ENCODE measurements at places on chromosomes 7 and 10.

DNA sequence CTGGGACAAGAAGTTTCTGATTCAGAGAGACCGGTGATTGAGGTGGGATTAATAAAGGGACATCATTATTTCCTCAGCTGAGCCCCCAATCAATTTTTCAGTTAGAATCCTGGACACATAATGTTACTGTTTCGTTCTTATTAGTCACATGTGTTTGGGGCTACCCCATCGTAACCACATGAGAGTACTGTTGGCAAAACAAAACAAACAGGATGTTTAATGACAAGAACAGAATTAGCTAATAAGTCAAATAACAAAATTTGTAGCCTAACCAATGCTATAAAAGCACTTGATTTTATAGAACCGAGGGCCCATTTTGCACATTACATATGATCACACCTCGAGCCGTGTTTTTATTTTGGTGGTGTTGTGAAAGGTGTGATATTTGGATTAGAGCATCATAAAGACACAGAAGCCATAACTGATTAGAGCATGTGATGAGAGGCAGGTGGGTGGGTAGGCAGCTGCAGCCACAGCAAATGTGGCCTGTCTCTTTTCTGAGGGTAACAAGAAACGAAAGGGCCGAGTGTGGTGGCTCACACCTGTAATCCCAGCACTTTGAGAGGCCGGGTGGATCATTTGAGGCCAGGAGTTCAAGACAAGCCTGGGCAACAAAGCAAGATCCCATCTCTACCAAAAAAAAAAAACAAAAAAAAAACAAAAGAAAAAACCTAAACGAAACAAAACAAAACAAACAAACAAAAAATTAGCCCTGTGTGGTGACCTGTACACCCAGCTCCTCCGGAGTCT lies 1.8 kb upstream of the VWC2 start:
- DNase-seq: no peak

GRCh38 chr7:150357270-150357669 lies 11.4 kb upstream of the REPIN1 start:
- peak; percentile 82 for DNase-seq

GRCh38 chr7:20438694-20439376 lies 108.1 kb downstream of the ITGB8 start:
- DNase-seq: no peak

- DNase-seq: no peak
Measured at GRCh38 chr7:99677013-99677647, 2.7 kb downstream of the CYP3A5 start.

GRCh38 chr7:123995617-123996326 lies 37.1 kb downstream of the TMEM229A start:
- DNase-seq: no peak

DNA sequence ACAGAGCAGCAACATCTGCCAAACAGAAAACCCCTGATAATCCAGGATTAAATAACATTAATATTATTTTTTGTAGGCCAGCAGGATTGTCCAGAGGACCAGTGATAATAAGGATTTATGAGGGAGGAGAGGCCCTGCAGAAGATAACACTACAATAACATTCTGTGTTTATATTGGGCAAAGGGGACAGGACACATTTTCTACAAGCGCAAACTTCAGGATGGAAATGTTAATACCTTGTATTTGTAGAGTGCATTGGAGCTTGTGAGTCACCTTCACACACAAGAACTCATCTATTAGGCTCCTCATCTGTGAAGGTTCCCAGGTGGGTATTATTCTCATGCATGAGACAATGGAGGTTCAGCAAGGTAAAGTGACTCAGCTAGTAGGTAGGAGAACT lies 51.0 kb downstream of the BAMBI start:
- DNase-seq: no peak

DNA sequence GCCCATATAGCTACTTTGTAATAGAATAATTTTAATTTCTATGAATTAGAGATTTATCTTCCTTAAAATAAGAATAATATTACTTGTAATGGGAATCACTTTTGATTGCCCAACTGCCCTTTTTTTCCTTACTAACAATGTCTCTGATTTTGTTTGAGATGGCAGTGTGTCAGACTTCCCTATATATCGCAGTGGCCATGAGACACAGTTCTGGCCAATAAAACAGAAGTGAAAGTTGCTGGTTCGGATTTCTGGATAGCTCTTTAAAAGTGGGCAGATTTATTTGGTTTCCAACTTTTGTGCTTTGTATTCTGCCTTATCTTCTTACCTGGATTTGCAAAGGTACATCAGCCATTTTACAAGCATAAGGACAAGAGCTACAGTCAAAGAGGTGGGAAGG lies 170.2 kb downstream of the PPP1R17 start:
- DNase-seq: no peak

GRCh38 chr10:119705434-119705831 lies 20.4 kb upstream of the INPP5F start:
- DNase-seq: peak; percentile 45

DNA sequence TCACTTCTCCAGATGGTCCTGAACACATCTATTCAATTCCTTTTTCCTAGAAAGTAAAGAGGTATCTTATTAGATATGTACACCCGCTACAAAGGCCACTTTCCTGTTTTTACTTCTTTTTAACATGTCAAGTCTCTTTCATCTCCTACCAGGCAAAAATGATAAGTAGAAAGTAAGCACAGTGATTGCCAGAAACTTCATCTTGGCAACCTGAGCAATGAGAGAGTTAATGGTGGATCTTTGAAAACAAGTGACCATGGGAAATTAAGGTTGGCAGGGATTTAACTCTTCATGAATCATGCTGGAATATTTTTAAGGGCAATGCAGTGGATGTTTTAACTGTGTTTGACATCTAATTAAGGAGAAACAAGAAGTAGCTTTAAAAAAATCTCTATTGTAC lies 2.7 kb downstream of the SEMA3A start:
- DNase-seq: no peak

DNA sequence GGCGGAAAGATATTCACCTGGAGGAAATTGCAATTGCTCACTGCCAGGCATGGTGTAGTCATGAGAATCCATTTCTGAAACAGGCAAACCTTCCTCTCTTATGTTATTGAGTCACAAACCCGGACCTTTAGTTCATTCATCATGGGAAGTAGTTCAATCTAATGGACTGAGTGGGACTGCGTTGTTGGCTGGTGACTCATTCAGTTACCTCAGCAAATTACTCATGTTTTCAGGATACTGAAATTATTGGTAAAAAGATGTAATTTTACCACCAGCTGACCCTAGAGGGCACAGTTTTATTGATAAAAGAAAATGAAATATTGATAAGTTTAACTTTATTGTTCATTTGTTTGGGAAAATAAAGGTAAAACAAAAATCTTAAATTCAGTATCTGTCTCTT lies 1194.4 kb upstream of the SORCS1 start:
- DNase-seq: no peak

GRCh38 chr10:113252650-113253618 lies 299.9 kb upstream of the HABP2 start:
- no peak for DNase-seq

DNA sequence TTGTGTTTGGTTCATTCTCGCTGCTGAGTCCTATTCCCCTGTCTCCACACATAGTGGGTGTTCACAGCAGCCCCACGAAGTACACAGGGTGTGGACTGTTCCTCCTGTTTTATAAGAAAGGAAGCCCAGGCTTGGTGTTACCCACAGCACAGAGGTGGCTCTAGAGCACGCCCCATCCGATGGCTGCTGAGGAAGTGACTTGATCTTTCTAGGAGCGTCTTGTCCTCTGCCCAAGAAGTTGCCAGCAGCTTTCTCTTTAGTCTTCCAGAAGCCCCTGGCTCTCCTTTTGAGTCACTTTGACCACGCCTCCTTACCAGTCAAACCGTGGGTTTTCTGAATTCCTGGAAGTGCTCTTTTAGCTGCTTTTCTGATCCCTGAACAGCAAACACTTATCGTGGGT lies 94.0 kb downstream of the GRK5 start:
- DNase-seq: peak; percentile 72

- no peak for DNase-seq
Measured at GRCh38 chr7:155234950-155235789, 62.5 kb upstream of the INSIG1 start.

DNA sequence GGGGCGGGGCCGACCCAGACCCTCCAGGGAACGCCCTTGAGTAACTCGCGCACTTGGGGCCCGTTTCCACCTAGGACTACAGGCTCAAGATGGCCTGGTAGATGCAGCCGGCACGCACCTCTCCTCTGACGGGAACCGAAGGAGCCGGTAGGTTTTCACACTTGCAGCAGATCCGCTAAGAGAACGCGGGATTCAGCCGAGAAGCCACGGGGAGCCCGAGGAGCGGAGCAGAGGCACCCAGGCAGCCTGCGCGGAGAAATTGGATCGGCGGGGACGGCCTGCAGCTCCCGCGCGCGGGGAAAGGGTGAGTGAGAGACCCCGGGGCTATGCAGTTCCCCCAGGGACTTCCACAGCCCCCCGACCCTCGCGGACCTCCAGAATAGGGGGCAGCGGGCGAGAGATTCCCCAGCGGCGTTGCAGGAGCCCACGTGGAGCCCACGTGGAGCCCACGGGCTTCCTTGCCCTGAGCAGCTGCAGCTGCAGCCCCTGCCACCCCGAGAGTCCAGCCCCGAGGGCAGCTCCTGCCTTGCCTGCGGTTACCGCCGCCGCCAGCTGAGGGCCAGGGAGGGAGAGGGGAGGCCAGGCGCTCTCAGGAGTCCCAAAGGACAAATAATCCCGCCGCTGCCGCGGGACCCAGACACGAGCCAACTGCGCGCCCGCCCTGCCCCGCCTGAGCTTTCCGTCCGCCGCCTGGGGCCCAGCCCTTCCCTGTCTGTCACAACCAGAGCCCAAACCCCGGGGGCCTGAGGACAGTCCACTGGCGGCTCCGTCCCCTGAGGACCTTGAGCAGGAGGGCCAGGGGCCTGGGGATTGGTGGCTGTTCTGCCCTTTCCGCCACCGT lies 13.1 kb downstream of the IFT22 start:
- DNase-seq: peak; percentile 50

DNA sequence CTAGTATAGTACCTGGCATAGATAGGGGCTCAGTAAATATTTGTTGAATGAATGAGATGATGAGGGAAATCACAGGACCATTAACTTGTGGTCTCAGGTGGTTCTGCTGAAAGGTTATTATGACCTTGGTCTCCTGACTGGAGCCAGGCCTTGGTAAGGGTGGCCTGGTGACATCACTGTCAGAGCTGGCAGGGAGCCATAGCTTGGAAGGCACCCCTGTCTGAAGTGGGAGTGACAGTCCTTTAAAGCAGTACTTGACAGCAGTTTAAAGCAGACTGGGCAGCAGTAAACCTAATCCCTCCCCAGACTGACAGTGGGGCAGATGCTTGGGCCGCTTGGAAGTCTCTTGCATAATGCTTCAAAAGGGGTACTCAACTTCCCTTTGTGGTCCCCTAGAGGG lies 13.4 kb downstream of the DPCD start:
- DNase-seq: no peak

GRCh38 chr7:117411539-117411938 lies 15.8 kb downstream of the ASZ1 start:
- no peak for DNase-seq

DNA sequence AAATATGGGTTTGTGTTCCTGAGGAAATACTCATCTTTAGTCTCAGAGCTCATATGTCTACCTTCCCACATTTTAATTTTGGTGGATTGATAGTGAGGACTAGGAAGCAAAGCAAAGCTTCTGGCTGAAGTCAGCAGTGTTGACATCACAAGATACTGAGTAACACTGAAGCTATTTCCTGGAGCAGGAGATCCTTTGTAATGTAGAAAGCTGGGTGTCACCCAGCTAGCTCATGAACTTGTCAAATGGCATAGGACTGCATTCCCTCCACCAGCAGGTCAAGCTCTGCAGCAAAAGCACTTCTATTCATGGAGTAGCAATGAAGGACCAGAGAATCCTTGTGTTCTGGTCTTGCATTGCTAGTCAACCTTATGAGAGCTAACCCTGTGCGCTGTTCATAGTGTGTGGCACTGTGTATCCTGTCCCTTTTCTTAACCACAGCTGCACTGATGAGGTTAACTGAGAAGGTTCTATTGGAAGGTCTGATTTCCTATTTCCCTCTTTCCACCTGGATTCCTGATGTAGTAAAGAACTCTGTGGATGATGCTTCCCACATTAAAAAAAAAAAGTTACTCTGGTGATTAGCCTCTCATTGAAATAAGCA lies 94.8 kb upstream of the ZNF804B start:
- no peak for DNase-seq

- no peak for DNase-seq
Measured at GRCh38 chr10:5393529-5393928, 11.1 kb downstream of the TUBAL3 start.

- DNase-seq: no peak
Measured at GRCh38 chr7:157079116-157079515, 59.6 kb upstream of the UBE3C start.

Measured in activated T-cell treated with anti-CD3 and anti-CD28 coated beads, Interleukin-2, amount 50 U/mL, for 72 hours (primary cell).